Thymus (tissue), 14 donors: ENCODE measurements at places on chromosomes 4 and X.

GRCh38 chr4:112916868-112917267 is 132.6 kb upstream of the ANK2 start:
- no peak for DNase-seq

DNA sequence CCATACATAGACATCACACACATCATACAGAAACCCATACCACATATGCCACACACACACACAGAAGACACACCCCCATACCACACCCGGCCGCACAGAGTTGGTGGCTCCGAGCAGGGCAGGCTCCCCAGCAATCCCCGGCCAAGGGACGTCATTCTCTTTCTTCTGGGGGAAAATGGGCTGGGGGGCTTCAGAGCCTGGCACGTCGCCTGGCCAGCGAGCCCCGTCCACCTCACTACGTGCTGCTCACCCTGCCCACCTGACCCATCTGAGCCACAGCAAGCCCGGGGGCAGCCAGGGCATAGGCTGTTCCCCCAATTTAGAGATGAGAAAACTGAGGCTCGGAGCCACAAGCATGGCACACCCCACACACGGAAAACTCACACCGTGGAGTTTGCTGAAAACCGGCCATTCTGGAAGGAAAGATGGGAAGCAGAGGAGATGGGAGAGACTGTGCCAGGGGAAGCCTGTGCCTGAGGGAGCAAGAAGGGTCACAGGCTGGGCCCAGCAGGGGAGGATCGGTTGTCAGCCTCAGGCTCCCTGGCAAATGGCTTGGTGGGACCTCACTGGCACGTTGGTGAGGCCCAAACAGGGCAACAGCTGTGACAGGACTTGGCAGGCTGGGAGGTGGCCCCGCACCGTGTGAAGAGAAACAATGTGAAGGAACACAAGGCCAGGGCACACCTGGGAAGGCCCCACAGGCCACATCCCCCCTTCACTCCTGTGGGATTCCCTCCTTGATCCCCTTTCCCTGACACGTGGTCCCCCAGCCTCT is 73.2 kb downstream of the JAKMIP1 start:
- DNase-seq: no peak

DNA sequence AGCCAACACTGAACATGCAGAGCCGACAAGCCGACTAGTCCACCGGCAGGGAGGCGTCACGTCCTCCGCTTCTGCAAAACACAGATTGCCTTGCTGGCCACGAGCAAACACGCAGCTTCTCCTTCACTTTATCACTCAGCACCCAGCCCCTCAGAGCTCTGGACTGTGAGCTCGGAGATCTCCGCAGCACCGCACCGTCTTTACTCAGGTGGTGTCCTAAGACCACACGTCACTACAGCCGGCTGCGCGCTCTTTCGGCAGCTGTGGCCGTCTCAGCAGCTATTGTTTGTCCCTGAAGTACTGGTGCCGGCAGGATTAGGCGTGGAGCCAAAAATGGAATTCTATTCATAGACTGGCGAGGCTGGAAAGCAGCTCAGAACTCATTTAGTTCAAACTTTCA is 72.0 kb downstream of the FAT1 start:
- no peak for DNase-seq

DNA sequence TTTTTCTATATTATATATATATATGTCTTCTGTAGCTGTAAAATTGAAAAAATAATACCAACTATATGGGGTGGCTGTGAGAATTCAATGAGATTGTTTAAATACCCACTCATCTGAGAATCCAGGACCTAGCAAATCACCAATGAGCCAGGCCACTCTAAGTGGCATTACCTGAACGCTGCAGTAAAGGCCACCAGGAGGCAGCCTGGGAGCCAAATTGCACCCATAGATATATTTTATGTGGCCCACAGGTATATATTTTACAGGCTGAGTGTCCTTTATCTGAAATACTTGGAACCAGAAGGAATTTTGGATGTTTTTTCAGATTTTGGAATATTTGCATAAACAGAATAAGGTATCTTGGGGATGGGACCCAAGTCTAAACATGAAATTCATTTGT is 58.2 kb upstream of the C4orf50 start:
- DNase-seq: no peak

DNA sequence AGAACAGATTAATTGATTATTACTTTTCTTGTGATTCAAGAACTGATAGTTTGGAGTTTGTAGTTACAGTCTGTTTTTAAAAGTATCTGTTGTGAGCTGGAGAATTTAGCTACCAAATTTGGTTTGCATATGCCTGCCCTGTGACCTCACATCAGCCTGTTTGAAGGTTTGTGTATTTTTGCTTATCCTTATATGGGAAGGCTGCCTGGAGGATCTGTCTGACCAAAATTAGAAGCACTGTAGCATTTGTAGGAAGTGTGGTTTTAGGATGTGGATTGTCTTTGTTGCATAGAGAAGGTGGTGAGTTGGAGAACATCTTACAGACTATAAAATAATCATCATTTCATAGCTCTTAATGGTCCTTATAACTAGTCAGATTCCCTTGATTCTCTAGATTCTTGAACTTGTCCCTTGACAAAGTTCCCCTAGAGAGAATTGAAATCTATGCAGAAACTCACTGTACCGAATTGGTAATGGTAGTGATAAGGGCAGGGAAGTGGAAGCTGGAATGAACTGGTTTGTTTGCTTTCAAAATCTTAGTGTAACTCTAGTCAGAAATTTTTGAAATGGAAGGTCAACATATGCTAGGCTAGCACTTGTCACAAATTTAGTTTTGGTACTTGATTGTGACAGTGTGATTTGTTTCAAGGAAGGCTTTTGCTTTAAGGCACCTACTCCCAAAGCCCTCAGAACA is 57.3 kb downstream of the SH3BGRL start:
- no peak for DNase-seq

- no peak for DNase-seq
Measured at GRCh38 chr4:40621229-40621591, 8.5 kb downstream of the RBM47 start.

- no peak for DNase-seq
Measured at GRCh38 chr4:125483278-125483677, 168.5 kb downstream of the FAT4 start.

DNA sequence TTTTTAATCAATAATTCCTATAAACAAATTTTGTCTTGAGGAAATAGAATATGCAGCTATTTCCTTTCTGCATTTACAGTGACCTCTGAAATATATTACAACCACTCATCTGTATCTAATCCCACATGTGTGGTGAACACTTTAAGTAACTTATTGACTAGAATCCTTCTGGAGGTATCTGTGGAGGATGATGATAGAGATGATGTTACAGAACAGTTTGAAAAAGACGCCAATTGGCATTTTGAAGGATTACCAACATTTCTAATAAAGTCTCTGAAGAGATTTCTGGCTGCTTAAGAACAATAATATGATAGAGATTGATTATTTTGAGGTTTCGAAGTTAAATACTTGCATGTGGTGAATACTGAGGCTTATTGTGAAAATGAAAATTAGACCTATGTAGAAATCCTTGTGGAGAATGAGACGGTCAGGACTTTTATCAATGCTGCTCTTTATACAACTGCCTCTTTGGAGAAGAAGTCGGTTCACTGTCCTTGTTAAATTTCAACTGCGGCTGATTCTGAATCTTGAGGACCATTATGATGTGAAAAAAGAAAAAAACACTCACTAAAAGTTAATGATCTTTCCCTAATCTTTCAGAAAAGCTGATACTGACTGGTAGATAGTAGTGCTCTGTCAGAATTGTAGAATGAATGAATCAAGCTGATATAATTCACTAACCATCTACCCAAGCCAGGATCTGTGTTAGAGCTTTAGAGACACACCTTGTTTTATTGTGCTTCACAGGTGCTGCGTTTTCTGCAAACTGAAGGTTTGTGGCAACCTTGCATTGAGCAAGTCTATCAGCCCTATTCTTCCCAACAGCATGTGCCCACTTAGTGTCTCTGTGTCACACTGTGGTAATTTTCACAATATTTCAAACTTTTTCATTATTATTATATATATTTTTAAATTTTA is 204.7 kb downstream of the SPRY1 start:
- no peak for DNase-seq

- no peak for DNase-seq
Measured at GRCh38 chrX:25287521-25287920, 271.8 kb upstream of the ARX start.

DNA sequence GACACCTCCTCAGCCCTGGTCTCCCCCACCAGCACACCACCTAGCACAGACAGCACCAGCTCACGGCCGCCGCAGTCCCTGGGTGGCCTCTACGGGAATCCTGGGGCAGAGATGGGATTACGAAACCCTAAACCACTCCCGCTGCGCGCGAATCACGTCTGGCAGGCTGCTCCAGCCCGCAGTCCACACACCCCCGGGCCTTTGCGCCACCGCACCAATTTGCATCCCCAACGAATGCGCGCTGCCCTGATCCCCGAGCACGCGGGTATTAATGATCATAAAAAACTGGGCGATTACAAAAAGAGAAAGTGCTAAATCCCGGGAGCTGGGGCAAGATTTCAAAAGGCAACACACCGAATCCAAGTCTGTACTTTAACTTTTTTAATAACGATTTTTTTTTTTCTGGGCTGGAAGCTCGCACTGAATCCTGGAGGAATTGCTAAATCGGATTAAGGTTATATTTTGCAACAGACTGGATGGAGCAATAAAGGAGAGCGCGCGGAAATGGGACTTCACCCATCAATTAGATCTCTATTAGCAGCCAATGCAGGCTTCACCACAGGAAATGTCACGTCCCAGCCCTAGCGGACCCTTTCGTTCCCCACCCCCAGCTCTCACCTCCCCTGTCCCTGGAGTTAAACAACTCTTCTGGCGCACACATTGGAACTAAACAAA is 69.8 kb upstream of the TMEM33 start:
- no peak for DNase-seq

- no peak for DNase-seq
Measured at GRCh38 chr4:52876069-52876468, 14.0 kb downstream of the RASL11B start.

DNA sequence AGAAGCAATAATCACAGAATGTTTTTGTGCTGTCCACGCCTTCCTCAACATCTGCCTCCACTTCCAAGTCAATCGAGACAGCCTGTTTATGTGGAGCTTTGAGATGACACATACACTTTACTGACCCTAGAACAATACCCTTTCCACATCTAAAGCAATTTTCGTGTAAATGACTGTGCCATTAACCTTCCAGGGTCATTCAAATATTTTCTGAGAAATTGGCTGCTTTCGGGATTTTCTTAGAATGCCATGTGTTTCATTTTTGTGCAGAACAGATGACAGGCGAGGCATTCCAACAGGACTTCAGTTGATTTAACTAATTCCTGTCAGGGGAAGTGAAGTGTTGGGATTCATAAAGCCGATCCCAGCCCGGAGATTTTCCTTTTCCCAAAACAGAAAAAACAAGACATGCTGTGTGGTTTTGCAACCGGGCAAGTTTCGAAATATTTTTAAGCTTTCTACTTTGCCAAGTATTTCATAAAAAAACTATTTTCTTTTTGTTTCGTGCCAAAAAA is 73.9 kb downstream of the SORBS2 start:
- DNase-seq: no peak

DNA sequence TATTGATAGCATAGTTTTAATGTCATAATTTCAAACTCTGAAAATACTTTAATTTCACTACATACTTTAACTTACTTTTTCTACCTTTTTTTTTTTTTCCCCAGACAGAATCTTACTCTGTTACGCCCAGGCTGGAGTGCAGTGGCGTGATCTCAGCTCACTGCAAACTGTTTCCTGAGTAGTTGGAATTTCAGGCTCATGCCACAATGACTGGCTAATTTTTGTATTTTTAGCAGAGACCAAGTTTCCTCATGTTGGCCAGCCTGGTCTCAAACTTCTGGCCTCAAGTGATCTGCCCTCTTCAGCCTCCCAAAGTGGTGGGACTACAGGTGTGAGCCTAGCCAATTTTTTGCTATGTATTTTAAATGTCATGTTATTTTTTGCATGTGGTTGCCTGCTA is 741.6 kb downstream of the TRAM1L1 start:
- DNase-seq: no peak

DNA sequence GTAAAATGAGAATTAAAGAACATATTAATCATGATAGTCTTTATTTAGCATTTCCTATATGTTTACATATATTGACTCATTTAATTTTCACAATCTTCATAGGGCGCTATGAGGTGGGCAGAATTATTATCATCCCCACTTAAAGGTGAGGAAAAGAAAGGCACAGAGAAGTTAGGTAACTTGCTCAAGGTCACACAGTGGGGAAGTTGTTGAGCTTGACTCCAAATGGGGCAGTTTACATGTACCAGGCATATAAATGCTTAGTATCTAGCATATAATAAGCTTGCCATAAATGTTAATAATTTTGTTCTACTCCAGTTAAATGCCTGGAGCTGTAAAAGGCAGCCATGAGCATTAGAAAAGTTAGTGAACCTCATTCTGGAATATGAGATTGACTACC is 1.5 kb downstream of the CMC4 start:
- DNase-seq: no peak

DNA sequence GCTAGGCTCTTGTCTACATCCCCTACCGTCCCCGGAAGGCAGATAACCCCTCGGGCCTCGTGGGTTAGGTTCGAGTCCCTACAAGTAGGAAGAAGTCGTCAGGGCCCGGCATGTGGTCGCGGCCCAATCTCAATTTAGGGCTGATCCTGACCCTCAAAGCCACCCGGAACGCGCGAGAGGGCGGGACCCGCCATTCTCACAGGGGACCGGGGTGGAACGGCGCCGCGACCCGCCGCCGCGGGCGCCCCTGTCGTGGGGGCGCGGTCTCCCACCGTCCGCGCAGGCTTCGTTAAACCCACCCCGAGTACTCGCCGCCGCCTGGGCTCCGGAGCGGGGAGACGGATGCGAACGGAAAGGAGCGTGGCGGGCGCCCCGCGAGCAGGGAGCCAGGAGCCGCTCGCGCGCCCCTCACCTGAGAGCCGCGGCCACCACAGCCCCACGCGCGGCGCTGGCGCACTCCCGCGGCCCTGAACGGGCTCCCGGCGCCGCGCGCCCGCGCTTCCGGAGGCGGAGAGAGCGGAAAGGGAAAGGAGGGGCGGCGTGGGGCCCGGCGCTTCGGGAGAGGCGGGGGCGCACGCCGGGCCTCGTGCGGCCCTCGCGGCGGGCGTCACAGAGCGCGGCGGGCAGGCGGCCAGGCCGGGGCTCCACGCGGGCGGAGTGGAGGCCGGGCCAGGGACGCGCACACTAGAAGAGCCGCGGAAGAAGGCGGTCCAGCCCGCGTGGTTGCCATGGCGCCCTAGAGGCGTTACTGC is at the start of gene CFAP97:
Gene CFAP97 (minus strand): TSS at position 515 of the 752 bp plus-strand sequence. CDS start 12,804 bp downstream, outside the sequence.
- peak; percentile 82 for DNase-seq

DNA sequence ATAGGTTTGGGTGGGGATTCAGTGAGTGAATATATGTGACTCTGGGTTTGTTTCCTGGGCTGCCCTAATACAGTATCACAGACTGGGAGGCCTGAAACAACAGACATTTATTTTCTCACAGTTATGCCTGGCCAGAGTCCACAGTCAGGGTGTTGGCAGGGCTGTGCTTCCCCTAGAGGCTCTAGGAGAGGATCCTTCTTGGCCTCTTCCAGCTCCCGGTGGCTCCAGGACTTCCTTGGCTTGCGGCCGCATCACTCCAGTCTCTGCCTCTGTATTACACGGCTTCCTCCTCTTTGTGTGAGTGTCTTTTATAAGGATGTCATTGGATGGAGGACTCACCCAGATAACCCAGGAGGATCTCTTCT is 5.2 kb upstream of the JAKMIP1 start:
- no peak for DNase-seq

- no peak for DNase-seq
Measured at GRCh38 chr4:122584519-122584918, 36.3 kb downstream of the IL21 start.
